ENCODE measurements at places on chromosomes 4 and X.
A peak's percentile ranks its signal among the peaks of the same experiment; 100 is the strongest.

DNA sequence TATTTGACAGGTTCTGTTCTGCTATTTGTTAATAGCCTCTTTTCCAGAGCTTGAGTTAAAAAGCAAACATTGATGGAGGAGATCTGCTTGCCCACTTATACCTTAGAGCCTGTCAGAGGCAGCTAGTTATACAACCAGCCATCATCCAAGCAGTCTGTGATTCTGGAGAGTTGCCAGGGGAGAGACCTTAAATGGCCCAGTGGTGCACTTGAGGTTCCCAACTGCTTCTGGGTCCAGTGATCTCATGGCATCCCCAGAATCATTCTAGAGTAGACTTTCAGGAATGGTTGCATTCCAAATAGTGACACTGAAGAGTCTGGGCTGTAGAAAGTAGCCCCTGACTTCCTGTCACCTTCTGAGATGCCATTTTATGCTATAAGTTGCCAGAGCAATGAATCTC, 160.7 kb downstream of the FHIP1A start:
- no peak for DNase-seq

GRCh38 chr4:106287353-106287969, 28.5 kb downstream of the TBCK start:
- DNase-seq: peak; percentile 92

GRCh38 chr4:3306450-3306849, 13.6 kb downstream of the RGS12 start:
- no peak for DNase-seq

- peak; percentile 78 for DNase-seq
Observed at GRCh38 chr4:54091637-54092404, 8.1 kb upstream of the GSX2 start.

- peak; percentile 87 for DNase-seq
Observed at GRCh38 chrX:136046295-136047015, 61.2 kb downstream of the SLC9A6 start.

- DNase-seq: no peak
Observed at GRCh38 chrX:14309431-14309830, 219.9 kb upstream of the GLRA2 start.

DNA sequence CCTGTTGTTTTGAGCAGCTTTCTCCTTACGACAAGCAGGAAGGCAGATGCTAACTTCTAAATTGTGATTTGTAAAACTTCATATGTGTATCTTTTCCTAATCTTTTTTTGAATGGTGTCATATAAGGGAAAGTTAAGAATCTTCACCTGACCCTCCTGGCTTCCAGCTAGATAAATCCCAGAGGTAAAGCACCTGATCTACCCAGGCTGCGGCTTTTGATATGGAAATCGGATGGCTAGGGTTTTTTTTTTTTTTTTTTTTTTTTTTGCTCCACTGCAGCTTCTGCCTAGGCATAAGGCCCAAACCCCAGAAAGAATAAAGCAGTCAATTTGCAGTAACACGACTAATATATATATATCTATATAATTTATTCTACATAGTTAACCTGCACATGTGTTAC, 10.0 kb downstream of the MAB21L2 start:
- no peak for DNase-seq

- DNase-seq: no peak
Observed at GRCh38 chrX:53711436-53711835, 24.9 kb upstream of the HUWE1 start.

- DNase-seq: no peak
Observed at GRCh38 chrX:143536176-143536575, 18.9 kb upstream of the SPANXN3 start.
